ENCODE measurements at places on chromosomes 12 and 14.

DNA sequence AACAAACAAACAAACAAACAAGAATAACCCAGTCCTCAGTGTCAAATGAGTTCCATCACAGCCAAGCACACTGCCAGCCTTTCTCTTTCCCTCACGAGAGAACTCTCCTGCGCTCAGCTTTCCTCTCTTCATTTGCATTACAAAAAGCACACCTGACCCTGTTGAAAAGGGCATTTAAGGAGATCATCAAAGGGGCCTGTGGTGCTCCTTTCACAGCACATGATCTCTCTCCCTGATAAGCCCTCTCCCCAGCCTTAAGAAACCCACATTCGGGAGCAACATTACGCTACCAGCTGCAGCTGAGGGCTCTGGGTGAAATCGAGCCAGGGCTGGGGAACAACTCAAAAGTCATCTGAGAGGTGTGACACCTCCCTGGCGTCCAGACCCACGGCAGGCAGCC, 165.6 kb upstream of the TMCC3 start:
- no peak for DNase-seq

DNA sequence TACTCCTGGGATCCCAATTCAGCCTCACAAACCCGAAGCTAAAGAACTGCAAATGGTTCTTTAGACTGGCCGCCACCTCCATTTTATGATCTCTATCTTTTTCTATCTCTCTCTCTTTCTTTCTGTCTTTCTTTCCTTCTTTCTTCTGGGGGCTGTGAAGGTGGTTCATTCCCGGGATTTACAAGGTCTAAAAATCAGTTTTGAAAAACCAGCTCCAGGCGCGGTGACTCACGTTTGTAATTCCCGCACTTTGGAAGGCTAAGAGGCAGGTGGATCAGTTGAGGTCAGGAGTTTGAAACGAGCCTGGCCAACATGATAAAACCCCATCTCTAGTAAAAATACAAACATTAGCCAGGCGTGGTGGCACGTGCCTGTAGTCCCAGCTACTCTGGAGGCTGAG, 67.2 kb upstream of the VASH1 start:
- no peak for DNase-seq

DNA sequence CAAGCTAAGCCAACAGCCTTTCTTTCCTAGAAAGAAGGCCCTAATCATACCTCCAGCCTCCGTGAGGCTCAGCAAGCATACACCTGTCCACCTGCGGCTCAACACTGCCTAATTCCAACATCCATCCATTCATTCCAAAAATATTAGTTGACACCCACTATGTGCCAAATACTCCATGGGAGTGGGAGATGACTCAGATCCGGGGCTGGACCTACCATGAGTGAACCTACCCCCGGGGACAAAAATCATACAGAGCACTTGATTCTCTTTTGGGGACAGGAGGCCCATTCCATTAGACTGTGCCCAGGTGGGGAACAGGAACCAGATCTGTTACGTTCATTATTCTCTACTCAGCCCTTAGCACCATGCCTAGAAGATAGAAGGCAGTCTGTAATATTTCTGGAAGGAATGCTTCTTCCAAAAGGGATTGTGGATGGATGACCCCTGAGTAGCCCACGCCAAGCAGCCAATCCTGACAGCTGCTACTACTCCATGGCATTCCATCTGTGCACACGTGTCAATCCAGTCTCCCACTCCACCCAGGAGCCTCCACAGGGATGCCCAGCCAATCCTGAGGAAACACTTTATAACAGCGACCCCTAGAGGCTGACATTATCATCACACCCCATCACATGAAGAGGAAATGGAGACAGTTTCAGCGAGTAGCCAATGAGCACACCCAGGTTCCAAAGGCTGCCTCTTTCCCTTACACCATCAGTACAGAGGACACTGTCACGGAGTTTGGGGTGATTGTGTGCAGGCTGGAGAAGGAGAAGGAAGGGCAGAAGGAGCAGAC, 170.7 kb downstream of the ESRRB start:
- DNase-seq: no peak

- DNase-seq: no peak
Observed at GRCh38 chr14:101153691-101154090, 250.2 kb upstream of the RTL1 start.

DNA sequence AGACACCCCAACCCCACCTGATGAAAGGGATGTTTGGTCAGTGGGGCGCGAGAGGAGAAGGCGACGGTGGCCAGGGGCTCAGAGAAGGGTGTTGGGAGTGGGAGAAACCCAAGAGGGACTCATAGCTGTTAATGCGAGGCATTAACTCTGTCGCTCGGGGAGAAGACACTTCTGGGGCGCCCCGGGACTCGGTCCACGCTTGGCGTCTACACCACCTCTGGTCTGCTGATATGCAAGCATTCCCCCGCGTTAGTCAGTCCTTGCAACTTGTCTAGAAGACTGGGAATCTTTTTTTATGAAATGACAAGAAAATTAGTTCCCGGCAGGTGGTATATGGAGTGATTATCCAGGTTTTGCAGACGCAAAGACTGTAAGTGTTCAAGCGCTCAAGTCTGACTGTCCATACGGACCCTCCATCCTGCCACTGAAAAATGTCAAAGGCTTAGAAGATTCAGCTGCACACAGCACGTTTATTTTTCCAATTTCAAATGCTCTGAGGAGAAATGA, 360 bp upstream of the SLC35F4 start:
- no peak for DNase-seq

DNA sequence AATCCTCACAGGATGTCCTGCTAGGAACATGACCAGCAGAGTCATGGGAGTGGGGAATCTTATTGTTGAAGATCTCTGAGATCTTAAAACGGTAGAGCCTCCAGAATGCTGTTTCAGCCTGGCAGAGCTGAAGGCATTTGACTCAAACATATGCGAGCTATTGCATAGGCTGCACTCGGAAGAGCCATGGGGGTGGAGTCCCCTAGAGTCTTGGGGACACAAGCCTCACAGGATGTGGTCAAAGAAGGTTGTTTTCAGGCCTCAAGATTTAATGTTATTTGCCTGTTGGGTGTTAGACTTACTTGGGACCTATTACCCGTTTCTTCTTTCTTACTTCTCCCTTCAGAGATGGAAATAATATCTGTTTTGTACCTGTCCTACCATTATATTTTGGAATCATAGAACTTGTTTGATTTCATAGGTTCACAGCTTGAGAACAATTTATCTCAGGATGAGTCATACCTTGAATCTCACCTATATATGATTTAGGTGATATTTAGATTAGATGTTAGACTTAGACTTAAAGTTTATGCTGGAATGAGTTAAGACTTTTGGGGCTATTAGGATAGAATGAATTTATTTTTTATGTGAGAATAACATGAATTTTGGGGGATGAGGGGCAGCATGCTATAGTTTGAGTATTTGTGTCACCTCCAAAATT, 172.2 kb upstream of the ATP2B1 start:
- DNase-seq: no peak

- no peak for DNase-seq
Observed at GRCh38 chr14:80982711-80983110, 27.3 kb downstream of the TSHR start.

- DNase-seq: no peak
Observed at GRCh38 chr12:30939234-30939633, 12.7 kb downstream of the TSPAN11 start.

GRCh38 chr14:63891148-63891975, 38.6 kb downstream of the SYNE2 start:
- DNase-seq: no peak

- no peak for DNase-seq
Observed at GRCh38 chr12:96294831-96295230, 100.7 kb downstream of the ELK3 start.

- DNase-seq: no peak
Observed at GRCh38 chr12:48156652-48157017, 680 bp downstream of the ASB8 start.

GRCh38 chr14:53113989-53114388, 39.1 kb downstream of the DDHD1 start:
- DNase-seq: no peak

DNA sequence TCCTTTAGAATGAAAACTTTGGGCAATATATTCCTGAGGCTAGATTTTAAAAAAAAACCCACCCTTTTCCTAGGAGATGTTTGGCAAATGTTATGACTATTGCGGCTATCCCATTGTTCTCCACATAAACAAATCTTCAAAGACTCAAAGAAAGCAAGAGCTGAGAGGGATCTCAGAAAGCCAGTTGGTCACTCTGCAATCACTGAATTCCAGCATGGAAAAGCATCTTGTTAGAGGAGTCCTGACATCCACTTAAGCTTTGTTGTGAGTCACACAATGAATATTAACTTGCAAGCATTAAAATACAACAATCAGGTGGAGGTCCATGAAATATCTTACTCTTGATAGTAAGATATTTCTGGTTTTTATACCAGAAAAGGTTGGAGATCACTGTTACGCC, 11.0 kb upstream of the PTPRB start:
- no peak for DNase-seq

DNA sequence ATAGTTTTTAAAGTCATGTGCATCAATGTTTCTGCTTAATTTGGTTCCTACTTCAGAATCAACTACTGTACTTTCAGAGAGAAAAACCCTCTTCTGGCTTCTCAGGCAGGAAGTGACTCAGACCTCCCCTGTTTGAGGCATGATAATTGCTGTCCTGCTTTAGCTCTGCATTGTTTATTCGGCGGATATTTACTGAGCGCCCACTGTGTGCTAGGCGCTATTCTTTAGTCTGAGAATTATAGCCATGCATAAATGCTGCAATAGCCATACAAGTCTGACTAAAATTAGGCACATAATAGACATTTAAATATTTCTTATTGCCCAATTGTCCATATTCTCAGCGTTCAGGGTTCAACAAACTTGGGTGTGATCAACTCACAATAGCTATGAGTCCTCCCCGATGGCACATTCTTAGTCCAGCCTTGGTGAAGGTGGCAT, 6.1 kb upstream of the AMIGO2 start:
- DNase-seq: no peak

DNA sequence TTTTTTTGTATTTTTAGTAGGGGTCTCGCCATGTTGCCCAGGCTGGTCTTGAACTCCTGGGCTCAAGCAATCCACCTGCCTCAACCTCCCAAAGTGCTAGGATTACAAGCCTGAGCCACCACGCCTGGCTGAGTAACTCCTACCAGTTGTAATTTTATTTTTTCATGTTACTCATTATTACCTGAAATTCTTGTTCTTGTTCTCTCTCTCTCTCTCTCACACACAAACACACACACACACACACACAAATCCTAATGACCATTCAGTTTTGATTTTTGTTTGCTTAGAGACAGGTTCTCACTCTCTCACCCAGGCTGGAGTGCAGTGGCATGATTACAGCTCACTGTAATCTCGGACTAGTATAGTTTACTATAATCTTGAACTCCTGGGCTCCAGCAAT, 30.2 kb downstream of the DNAL1 start:
- no peak for DNase-seq

- DNase-seq: no peak
Observed at GRCh38 chr12:88683628-88684027, 103.4 kb upstream of the KITLG start.

All from activated CD4-positive, alpha-beta T cell treated with anti-CD3 and anti-CD28 coated beads for 24 hours (primary cell).